Activated CD8-positive, alpha-beta memory T cell treated with anti-CD3 and anti-CD28 coated beads, Interleukin-2, amount 10 ng/mL, durations not matched to agents 7 days and 5 days (primary cell): ENCODE measurements at places on chromosomes 1 and 21. TPM values are rescaled to one million over a fixed set of nuclear protein-coding genes. Genes with fewer than 3 reads are reported as not detected.

DNA sequence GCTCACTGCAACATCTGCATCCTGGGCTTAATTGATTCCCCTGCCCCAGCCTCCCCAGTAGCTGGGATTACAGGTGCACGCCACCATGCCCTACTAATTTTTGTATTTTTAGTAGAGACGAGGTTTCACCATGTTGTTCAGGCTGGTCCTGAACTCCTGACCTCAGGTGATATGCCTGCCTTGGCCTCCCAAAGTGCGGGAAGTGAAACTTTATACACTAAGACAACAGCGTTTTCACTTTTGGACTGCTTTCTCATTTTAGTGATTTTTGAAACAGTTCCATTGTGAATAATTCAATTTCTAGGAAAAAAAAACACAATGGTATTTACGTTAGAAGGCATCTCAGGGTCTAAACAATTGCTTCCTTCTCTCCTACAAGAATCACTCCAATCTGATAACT lies 11.8 kb upstream of the KHDRBS1 start:
- no peak for DNase-seq

- no peak for DNase-seq
Observed at GRCh38 chr1:101005183-101005582, 20.4 kb downstream of the DPH5 start.

DNA sequence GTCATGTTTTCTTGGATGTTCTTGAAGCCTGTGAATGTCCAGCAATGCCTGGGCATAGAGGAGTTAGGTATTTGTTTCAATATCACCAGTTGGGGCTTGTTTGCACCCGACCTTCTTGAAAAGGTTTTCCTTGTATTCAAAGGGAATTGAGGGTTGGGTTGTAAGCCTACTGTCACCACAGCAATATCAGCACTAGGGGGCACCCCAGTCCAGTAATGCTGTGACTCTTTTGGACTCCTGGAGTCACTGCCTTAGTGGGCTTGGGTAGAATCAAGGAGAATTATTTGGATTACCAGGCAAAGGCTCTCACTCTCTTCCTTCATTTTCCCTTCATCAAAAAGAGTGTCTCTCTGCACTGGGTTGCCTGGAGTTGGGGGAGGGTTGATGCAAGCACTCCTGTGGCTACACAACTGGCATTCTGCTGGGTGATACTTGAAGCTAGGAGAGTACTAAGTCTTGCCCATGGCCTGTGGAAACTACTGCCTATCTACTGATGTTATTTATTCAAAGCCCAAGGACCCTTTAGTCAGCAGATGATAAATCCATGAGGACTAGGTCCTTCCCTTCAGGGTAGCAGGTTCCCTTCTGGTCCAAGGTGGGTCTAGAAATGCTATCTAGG lies 34.5 kb downstream of the OR10R2 start:
- peak; percentile 59 for DNase-seq

The TCHHL1 gene
- not detected for total RNA-seq

The TNFRSF18 gene
- total RNA-seq, result 156 TPM

DNA sequence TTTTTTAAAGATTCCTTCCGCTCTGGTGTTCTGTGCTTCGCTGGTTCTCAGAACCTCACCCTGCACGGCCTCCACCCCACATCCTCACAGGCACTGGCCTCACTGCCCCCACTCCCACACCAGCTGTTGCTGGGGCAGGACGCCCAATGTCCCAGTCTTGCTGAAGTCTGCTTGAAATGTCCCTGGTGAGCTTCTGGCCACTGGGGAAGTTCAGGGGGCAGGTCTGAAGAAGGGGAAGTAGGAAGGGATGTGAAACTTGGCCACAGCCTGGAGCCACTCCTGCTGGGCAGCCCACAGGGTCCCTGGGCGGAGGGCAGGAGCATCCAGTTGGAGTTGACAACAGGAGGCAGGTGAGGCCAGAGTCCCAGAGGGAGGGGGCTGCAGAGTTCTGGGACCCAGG lies at the start of gene C1QA:
Gene C1QA (plus strand): TSS at position 276 of the 400 bp plus-strand sequence. CDS start 989 bp downstream, outside the sequence.
- DNase-seq, result no peak

The KRTAP19-5 gene
- not detected for total RNA-seq

GRCh38 chr1:3168678-3169077 lies 99.7 kb downstream of the PRDM16 start:
- DNase-seq, result no peak

The CELA3B gene
- total RNA-seq, result not detected

GRCh38 chr1:68454534-68454933 lies 4.8 kb upstream of the RPE65 start:
- DNase-seq, result no peak

DNA sequence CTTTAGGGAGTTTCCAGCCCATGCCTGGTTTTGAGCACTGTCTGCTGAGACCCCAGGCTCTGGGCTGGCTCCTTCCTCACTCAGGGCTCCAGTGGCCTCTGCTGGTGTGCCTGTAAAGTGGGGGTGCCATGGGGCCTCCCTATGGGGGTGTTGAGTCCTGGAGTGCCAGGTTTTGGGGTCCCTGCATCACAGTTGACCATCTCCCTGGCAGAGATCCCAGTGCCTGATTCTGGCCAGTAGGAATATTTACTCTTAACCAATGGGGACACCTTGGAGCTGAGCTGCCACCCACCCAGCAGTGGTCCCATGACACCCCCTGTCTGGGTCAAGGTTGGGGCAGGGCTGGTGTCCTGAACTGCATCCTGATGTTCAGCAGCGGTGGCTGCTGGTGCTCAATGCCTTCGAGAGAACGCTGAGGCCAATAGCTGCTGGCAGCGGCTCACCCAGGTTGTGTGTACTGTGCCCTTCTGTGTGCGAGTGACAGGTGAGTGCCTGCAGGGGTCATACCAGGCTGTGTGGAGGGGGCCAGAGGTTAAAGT lies 9.6 kb upstream of the ZNF669 start:
- DNase-seq, result no peak

DNA sequence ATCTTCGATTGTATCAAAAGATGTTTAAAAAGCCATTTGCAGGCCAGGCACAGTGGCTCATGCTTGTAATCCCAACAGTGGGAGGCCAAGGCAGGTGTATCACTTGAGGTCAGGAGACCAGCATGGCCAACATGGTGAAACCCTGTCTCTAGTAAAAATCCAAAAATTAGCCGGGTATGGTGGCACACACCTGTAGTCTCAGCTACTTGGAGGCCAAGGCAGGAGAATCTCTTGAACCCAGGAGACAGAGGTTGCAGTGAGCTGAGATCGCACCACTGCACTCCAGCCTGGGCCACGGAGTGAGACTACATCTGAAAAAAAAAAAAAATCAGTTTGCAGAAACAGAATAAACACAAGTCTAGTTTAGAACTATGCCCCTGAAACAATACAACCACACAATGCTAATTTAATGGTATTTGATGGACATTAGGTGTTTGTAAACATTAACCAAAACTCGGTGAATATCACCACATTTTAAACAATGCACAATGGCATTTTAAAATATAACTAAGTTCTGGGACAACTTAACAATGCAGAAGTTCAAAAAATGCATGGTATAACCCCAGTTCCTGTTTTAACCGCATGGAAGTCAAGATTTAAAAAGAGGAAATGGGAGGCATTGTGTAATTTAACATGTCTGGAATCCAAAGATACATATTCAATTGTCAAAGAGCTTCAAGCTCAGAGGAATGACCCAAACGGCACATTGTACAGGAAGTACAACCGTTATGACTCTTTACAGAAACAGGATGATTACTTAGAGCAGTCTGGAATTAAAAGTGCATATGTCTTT lies 7.1 kb upstream of the PTTG1IP start:
- no peak for DNase-seq

The GSTM5 gene
- not detected for total RNA-seq

DNA sequence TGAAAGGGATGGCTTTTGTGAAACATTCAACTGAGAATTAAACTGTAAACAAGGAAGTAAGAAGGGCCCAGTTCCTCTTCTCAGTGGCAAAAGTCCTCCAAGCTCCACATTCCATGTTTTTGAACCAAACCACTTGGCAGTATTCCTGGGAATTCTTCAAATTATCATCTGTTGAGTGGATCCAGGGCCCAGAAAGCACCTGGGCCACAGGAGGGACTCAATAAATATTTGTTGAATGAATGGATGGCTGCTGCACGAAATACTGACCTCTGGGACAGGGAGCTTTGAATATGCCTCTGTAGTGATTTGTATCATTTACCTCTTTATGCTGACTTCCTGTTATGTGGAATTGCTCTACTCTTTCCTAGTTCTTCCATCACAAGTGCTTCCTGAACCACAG lies 4.7 kb downstream of the SLC35F3 start:
- no peak for DNase-seq

DNA sequence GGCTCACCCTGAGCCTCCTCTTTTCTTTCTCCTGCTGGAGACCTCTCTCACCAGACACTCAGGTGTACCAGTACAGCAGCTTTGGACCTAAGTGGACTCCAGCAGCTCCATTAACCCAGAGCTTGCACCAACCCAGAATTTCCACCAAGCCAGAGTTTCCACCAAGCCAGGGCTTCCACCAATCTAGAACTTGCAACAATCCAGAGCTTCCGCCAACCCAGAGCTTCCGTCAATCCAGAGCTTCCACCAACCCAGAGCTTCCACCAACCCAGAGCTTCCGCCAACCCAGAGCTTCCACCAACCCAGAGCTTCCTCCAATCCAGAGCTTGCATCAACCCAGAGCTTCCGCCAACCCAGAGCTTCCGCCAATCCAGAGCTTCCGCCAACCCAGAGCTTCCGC lies 23.2 kb downstream of the CRYAA start:
- DNase-seq, result no peak

The TRPM2 gene
- total RNA-seq, result 21.2 TPM

The CASQ1 gene
- total RNA-seq, result 0.68 TPM

The SPATA46 gene
- not detected for total RNA-seq

The GNG4 gene
- 0.53 TPM for total RNA-seq

The CD5L gene
- not detected for total RNA-seq

The ESRRG gene
- total RNA-seq, result not detected

GRCh38 chr21:34743285-34743684 lies 74.5 kb downstream of the CLIC6 start:
- no peak for DNase-seq

DNA sequence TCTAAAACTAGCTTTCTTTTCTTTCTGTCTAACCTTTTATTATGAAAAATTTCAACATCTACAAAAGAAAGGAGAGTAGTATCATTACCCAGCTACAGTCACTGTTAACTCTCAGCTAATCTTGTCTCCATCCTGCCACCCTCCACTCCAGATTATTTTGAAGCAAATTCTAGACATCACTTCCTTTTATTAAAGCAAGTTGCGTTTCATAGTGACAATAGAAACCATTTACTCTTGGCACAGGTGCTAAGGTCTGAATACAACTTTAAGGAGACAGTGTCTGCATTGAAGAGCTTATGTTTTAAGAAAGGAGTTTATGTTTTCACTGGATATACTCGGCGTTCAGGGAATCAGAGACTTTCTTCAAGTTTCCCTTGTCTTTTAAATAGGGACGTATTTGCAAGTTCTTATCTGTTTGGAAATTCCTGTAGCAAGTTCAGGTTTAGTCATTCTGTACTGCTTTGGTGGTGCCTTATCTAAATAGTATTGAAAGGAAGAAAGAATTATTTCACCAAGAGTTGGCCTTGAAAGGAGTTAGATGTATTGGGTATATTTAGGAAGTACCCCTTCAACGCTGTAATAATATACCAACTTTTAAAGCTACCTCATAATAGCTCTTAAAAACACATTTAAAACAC lies 42.7 kb downstream of the ITSN1 start:
- no peak for DNase-seq

The TGFBR3 gene
- total RNA-seq, result 10.4 TPM

GRCh38 chr1:198763298-198763714 lies 124.5 kb downstream of the PTPRC start:
- no peak for DNase-seq

DNA sequence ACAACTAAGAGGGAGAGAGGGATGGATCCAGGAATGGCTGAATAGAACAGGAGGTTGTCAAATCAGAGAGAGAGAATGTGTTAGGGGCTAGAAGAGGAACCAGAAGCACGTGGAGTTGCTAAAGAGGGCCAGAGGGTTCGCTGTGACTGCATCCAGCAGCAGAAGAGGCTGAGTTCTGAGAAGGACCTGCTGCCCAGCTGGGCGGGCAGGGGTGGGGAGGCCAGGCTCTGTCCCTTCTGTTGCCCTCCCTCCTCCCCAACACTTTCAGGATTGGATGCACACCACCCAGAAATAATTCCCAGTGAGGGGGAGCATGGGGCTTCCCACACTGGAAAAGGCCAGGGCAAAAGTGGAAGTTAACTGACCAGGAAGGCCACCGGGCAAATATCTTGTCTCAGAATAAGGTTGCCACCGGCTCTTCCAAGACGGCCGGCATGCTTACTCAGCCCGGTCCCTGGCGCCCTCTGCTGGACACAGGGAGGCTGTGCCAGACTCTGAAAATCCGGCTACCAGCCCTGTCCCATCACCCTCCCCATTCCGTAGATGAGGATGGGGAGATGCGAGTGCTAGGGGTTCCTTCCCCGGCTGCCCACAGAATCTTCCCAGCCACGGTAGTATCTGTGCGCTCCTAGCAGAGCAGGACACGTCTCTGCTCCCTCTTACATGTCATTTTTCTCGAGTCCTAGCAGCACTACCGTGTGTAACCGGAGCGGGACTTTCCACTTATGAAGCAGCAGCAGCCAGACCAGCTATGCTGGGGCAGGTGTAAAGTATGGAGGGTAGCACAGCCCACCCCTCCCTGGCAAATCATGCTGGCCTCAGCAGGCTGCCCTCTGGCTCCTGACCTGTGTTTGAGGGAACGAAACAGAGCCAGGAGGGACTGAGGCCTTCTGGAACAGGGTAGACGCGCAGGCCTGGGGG lies 46.8 kb upstream of the A3GALT2 start:
- DNase-seq, result peak; percentile 88

DNA sequence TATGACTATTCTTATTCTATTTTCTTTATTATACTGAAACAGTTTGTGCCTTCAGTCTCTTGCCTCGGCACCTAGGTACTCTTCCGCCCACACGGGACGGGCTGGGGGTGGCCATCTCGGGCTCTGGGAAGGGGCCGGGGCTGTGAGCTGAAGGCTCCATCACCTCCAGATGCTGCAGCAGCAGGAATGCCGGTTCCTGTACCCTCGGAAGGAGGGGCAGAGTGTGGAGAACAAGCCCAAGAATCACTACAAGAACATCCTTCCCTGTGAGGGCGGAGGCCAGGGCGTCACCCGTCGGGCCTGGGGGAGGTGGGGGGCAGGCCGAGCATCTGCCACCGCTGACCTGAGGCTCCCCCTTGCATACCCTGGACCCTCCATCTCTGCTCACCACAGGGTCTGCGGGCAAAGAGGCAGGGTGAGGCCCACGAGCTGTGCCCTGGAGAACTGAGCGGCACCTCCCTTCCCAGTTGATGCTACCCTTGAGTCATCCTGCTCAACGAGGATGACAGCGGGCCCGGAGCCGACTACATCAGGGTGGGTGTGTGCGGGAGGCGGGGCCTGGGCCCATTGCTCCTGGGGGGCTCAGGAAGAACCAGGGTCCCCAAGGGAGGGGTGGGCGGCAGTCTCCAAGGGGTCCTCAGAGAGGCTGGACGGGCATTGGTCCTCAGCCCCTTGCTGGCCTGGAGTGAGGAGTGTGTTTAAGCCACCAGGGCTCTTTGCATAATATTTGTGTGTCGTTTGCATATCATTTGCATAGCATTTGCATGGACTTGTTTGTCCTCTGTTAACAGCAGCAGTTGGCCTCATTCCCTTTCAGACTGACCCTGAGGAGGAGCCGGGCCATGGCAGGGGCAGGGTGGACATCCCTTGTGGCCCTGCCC lies 7.5 kb downstream of the RNF223 start:
- no peak for DNase-seq

- no peak for DNase-seq
Observed at GRCh38 chr1:219184337-219184736, 10.7 kb downstream of the LYPLAL1 start.

The GOLT1A gene
- not detected for total RNA-seq

The OR2T2 gene
- total RNA-seq, result not detected
